ENCODE measurements at places on chromosomes 7 and 10. TPM values are rescaled to one million over a fixed set of nuclear protein-coding genes. Genes with fewer than 3 reads are reported as not detected.

GPC2 gene
- total RNA-seq = 1.8 TPM

OPTN gene
- total RNA-seq = 55.0 TPM

TAS2R41 gene
- total RNA-seq = not detected

SLC12A9 gene
- 29.9 TPM for total RNA-seq
